ENCODE measurements at places on chromosomes 11 and 22.

DNA sequence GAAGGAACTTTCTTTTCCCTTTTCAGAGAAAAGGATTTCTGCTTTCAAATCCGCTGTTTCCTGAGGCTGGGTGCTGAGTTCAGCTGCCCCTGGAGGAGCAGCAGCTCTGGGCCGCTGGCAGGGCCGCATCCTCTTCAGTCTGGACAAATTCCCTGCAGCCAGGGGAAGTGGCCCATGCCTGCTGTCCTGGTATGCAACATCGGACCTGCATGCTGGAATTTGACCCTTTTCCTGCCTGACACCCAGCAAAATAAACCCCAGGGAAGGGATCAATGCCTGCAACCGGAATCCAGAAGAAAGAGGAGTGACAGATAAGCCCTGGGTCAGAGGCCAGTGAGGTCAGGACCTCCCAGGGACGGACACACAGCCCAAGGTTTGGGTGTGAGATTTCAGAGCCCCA, 54.1 kb upstream of the LINC01488 start:
- DNase-seq, result no peak

DNA sequence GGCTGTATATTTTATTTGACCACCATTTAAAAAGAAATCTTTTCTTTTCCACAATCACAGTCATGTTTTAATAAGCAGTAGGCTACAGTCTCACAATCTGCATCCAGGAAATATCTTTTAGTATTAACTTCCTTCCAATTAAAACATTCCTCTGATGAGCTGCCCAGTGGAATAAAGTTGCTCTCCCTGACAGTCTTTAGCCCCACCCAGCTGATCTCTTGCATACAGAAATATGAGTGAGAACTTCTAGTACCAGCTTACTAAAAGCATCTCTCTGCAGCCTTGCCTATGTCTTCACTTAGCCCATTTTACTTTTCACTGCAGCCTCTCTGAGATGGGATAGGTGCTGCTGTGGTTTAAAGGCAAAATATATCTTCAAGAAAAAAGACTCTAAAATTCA, 143.4 kb upstream of the ANO3 start:
- no peak for DNase-seq

DNA sequence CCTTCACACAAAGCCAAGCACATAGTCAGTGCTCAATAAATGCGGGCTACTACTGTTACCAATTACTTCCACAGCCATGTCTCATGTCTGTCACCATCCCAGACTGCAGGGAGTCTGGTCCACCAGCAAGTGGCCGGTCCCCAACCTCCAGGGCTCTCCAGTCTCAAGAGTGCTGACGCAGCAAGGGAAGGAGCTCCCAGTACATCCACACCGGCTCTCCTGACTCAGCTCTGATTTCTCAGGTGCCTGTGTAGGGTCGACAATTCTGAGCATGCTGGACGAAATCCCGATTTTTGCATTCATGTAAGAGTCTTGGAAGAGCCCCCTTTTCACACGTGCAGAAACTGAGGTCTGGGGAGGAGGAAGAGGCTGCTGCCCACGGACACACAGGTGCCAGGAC, 10.3 kb upstream of the NEFH start:
- no peak for DNase-seq

GRCh38 chr11:80122211-80122610, 681.4 kb upstream of the TENM4 start:
- no peak for DNase-seq

DNA sequence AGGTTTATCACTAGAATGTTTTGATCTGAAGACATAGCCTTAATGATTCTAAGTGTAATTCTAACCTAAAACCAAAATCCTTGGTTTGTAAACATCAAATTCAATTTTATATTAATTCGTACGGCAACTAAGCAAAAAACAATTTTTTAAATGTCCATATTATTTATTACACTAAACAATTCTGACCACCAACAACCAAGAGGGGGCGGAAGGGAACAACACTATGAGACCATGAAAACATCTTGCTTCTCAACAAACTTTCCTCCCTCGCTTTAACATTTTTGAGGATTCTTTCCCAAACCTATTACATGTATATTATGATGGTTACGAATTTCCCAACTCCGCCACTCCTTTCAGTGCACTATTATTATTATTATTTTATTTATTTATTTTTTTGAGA, 6.5 kb upstream of the UCP2 start:
- DNase-seq, result peak; percentile 57

DNA sequence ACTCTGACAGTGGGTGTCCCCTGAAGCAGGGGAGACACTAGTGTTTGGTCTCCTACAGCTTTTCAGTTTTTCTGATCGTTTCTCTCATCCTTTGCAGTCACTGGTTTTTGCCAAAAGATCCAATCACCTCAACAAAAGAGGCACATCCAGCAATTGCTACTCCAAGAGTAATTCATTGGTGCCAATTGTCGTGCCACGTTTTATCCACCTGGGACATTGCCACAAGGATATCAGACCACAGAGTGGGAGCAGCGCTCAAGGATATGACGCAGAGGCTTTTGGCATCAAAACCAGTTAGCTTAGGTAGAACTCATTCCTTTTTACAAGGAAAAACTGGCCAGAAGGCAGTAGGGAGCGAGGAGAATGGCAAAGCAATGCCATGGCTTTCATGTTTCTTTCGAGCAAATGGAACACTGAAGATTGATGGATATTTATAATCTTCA, 40.9 kb upstream of the BLID start:
- DNase-seq, result no peak

GRCh38 chr22:22520667-22521602, 865 bp upstream of the ZNF280A start:
- no peak for DNase-seq

DNA sequence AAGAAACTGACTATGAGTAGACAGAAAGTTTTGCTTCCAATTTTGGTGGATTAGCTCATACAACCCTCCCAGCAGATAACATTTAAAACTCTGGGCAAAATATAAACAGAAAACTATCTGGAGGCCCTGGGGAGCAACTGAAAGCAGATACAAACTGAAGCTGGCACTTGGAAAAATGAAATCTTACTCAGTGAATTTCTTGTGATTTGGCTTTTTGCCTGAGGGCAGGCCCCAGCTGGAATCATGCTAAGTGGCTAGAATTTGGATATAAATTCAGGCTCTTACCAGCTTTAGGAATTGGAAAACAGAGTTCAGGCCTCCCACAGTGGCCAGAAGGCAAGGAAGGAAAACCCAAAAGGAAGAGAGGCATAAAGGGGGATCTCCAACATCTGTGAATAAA, 85.8 kb downstream of the EFCAB6 start:
- no peak for DNase-seq

GRCh38 chr11:2269601-2270321, 627 bp downstream of the ASCL2 start:
- no peak for DNase-seq

GRCh38 chr11:114441921-114442320, 2.7 kb downstream of the REXO2 start:
- peak; percentile 41 for DNase-seq

- no peak for DNase-seq
Measured at GRCh38 chr11:93547773-93548172, 4.6 kb upstream of the SMCO4 start.

DNA sequence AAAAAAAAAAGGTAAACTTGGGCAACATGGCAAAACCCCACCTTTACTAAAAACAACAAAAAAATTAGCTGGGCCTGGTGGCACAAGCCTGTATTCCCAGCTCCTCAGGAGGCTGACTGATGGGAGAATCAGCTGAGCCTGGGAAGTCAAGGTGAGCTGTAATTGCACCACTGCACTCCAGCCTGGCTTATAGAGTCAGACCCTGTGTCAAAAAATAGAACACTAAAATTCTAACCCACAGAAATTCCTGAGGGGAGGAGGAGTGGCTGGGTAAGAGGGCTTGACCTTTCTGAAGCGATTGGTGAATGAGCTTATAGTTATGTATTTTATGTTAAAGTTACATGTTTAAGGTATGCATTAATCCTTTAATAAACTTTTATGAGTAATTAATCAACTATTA, 53.3 kb downstream of the FAT3 start:
- no peak for DNase-seq

DNA sequence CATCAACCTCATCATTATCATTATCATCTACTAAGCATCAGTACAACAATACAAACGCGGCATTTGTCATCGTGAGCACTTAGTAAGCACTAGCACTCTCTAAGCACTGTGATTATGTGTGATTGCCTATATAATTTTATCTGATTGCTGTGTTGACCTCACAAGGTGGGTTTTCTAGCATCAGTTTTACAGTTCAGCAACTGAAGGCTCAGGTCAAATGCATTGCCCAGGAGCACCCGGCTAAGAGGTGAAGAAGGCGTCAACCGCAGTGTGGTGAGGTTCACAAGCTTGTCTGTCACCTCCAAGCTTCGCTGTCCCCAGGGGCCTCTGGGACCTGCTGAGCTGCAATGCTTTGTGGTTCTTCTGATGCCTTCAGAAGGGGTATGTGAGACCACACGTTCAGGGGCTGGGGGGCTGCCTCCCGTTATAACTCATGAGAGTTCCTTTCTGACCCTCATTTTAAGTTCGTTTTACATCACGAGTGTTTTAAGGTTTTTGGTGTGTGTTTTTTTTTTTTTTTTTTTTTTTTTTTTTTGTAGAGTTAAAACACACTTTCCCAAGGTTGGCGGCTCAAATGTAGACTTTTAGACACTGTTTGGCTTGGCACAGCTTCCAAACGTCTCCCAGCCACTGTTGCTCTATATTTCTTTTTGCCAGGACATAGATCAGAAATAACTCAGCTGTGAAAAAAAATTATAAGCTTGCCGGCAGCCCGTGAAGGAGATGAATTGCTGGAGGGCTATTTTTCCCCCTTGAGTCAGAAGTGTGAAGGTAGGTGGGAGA, 33.8 kb upstream of the SCUBE1 start:
- no peak for DNase-seq

DNA sequence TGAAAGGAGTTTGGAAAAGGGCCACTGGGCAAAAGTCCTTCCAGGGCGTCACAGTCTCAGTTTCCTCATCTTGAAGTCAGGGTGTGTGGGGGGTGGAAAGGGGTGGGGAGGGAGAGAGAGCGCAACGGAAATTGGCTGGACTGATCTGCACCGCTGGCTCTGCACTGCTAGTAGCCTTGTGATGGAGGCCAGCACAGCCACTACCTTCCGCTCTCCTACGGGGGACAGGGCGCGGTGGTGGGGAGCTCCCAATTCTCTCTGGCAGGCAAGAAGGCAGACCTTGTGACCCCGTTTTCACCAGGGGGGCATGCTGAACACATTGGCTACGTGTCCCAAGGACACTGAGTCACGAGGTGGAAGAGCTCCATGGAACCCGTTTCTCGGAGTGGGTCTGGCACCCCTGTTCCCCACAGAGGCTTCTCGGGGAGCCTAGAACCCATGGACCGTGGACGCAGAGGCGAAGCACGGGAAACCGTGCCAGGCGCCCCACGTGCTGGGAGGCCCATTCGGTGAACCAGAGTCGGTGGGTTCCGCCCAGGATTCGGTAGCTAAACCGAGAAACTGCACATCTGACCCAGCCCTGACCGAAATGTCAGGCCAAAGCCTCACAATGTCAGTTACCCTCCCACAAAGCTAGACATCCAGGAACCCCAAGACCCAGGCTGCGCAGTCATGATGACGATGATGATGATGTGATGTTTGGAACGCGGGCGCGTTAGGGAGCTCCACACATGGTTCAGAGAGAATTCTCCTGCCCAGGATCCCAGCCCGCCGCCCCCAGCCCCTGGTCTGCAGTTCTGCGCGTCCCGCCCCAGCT, 28.3 kb upstream of the WNT11 start:
- peak; percentile 79 for DNase-seq

DNA sequence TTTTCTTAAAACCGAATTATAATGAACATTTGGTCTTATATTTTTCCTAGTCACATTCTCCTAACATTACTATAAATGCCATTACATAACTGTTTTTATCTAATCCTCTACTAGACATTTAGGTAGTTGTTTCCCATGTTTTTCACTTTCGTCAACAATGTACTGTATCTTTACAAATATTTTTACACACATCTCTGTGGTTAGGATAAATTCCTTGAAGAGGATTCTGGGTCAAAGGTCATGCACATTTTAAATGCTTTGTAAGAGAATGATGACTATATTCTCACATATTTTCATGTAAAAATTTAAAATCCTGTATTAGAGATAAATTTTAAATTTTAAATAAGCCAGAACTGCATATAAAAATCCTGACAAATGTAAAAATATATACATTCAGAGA, 61.3 kb upstream of the CLNS1A start:
- DNase-seq, result no peak

DNA sequence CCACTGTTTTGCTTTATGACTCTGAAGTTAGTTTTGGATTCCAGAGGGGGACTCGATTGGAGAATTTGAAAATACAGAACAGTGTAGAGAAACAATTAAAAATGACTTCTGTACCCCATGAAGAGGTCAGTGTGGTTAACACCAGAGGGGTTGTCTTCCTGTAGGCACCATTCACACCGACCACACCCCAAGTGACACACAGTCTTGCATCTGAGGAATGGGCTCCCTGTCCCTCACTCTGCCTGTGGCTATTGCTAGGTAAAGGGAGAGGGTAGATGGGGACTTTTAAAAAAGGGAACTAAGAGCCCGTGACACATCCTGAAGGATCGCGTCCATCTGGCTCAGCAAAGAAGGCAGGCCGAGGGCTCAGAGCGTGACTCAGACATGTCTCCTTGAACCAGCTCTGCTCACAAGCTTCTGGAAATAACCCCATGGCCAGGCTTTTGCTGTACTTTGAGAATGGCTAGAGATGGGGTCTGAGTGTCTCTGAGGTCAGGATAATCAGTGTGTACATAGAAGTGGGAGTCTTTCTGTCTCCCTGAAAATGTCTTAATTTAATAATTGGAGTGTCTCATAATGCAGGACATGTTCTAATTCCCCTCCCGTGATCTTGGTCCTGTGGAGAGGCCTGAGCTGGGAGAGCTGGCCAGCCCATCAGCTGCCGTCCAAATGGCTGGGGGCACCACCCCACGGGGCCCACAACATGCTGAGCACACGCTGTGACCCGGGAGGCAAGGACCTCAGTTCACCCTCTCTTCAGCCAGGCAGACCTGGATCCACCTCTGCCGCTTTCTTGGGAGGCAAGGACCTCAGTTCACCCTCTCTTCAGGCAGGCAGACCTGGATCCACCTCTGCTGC, 39.3 kb downstream of the SGSM1 start:
- no peak for DNase-seq

- DNase-seq, result no peak
Measured at GRCh38 chr11:32309530-32310213, 125.7 kb downstream of the WT1 start.

- no peak for DNase-seq
Measured at GRCh38 chr11:125662689-125663088, 18.0 kb downstream of the ACRV1 start.

- no peak for DNase-seq
Measured at GRCh38 chr11:120569861-120570260, 58.3 kb downstream of the GRIK4 start.

DNA sequence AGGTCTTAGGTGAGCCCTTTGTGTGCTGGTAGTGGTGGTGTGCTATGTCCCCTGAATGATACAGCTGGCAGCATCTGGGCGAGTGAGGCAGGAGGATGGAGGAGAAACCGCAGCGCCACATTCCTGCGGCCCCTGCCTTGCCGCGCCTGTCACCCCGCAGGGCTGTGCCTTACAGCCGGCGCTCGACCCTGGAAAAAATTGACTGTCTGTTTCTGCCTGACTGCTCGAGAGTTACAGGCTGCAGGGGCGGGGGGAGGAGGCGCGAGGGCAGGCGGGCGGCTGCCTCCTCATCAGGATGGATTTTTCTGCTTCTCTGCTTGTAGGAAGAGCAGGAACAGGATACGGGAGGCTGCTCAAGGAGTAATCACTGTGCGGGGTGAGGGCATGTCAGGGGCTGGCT, 443.4 kb downstream of the MIAT start:
- DNase-seq, result no peak
